Renal pelvis (tissue), 12 donors: ENCODE measurements at places on chromosomes 2 and 18. TPM values are rescaled to one million over a fixed set of nuclear protein-coding genes. Genes with fewer than 3 reads are reported as not detected.

GRCh38 chr2:181586569-181587081 is 70.3 kb downstream of the CERKL start:
- DNase-seq: peak; percentile 70

DNA sequence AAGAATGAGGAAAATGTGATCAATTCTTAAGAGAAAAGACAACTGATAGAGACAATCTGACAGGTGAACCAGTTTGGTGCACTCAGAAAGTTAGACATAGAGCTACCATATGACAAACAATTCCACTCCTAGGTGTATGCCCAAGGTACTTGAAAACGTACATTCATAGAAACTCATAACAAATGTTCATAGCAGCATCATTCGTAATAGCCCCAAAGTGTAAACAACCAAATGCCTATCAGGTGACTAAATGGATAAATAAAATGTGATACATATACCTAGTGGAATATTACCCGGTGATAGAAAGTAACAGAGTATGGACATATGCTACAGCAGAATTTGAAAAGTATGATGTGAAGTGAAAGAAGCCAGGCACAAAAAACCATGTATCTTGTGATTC is 149.3 kb upstream of the TRIB2 start:
- DNase-seq: no peak

DNA sequence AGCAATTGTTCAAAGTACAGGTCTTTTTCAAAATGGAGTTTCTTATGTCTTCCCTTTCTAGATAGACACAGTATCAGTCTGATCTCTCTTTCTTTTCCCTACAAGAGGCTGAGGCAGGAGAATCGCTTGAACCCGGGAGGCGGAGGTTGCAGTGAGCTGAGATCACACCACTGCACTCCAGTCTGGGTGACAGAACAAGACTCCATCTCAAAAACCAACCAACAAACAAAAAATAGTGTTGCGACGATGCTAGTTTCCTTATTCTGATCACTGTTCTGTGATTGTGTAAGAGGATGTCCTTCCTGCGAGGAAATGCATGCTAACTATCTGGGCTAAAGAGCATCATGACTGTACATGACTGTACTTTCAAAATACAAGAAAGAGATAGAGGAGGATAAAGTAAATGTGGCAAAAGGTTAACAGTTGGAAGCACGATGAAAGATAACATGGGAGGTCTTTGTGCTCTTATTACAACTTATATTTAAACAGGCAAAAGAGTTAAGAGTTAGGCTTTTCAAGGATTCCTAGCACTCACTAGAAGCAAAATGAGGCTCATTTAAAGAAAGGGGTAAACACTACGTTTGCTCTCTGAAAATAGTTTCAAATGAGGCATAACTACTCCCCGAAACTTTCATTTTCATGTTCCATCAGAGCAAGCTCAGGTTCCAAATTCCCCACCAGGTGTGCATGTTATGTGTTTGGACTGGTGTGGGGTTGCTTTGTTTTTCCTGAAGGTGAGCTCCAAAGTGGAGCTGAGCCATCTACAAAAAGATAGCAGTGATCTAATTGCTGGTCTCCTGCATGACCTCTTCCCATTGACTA is 23.8 kb downstream of the SOWAHC start:
- DNase-seq: no peak

- no peak for DNase-seq
Observed at GRCh38 chr2:203018181-203018580, 3.5 kb downstream of the NBEAL1 start.

LIMS4 gene
- 1.2 TPM for polyA plus RNA-seq

SFXN5 gene
- polyA plus RNA-seq: 30.1 TPM

KIF1A gene
- 14.7 TPM for polyA plus RNA-seq

RESP18 gene
- polyA plus RNA-seq: not detected
